ENCODE measurements at places on chromosomes 11 and 22.

DNA sequence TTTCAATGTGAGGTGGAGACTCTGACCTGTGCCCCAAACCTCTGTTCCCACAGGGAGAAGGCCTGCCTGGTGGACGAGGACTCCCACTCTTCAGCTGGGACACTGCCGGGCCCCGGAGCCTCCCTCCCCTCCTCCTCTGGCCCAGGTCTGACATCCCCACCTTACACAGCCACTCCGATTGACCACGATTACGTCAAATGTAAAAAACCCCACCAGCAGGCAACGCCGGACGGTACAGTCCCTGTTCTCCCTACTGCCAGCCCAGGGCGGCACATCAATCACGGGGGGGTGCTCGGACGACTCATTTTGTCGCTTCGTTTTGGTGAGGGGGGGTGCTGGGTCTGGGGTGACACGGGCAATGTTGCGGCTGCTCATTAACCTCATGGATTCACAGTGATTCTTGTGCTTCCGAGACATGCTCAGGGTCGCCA is 83.3 kb upstream of the SUSD2 start:
- DNase-seq = no peak

DNA sequence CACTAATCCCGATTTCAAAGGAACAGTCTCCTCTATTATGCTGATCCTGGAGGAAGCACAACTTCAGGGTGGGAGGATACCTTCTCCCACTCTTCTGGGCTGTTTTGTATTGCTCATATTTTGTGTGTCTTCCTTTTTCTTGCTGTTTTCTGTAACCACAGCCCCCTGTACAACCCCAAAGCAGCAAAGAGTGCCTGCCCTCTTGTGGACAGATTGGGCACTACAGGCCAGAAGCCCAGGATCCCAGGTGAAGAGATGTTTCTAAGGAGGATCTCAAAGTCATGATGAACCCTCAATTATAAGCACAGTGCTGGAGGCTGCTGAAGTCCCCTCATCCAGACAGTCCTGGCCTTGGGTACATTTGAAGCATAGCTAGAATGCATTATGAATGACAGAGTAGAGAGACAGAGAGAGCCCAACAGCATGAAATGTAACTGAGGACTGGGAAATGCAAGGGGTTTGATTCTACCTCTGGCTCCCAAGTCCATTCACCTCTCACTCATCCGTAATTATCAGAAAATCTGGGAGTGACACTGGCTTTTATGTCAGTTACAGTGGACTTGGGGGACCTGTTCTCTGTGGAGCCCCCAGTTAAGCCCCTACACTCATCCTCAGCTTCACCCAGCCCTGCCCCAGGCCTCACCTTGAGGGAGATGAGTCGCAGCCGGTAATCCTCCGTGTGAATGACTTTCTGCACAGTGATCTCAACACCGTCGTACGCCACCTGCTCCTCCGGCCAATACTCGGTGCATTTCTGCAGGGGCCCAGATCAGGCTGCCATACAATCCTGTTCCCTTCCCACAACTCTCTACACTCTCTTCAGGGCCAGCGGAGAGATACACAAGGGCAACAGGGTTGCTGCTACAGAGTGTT is 6.2 kb upstream of the IGSF22 start:
- peak; percentile 37 for DNase-seq

DNA sequence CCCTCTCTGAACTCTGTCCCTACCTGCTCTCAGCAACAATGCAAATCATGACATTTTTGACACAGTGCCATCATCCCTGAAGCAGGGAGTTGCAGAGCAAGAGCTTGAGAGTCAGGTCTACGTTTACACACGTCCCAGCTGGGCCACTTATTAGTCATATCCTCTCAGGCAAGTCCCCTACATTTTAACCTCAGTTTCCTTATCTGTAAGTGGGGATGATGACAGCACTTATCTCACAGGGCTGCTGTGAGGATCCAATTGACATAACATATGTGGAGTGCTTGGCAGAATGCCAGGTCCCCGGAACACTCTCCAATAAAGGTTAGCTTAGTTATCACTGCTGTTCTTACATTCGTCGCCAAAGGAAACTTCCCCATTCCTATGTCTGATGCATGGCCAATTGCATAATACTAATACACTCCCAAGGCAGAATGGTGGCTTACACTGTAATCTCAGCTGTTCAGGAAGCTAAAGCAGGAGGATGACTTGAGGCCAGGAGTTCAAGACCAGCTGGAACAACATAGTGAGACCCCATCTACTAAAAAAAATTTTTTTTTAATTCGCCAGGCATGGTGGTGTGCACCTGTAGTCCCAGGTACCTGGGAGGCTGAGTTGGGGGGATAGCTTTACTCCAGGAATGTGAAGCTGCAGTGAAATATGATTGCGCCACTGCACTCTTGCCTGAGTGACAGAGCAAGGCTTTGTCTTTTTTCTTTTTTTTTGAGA is 16.6 kb downstream of the ASCC2 start:
- peak; percentile 83 for DNase-seq

GRCh38 chr22:29054251-29054767 is 7.3 kb downstream of the C22orf31 start:
- DNase-seq = no peak

DNA sequence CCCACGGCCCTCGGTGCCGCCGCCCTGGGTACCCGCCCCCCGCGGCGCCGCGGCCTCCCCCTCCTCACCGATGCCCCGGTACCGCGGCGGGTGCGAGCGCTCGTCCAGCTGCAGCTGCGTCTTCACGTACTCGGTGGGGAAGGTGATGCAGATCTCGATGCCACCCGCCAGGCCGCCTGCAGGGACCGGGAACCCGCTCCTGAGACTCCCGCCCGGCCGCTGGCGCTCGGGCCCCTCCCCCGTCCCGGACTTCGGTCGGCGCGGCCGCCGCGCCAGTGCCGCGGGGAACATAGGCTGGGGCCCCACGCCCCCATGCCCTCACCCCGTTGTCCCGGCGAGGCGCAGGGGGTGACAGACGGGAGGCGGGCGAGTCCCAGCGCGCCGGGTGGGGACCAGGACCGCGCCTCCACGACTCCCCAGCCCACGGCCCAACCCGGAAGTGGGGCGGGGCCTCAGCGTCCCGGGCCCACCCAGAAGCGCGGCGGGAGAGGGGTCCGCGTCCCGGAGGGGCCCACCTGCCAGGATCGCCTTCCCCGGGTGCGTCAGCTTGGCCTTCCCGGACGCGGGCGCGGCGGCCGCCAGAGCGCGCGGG is 375 bp downstream of the SLC25A1 start:
- DNase-seq = peak; percentile 40

GRCh38 chr11:66970807-66971442 is 4.2 kb upstream of the C11orf86 start:
- DNase-seq = peak; percentile 100

- DNase-seq = no peak
Measured at GRCh38 chr11:88420165-88420791, 82.7 kb upstream of the CTSC start.

DNA sequence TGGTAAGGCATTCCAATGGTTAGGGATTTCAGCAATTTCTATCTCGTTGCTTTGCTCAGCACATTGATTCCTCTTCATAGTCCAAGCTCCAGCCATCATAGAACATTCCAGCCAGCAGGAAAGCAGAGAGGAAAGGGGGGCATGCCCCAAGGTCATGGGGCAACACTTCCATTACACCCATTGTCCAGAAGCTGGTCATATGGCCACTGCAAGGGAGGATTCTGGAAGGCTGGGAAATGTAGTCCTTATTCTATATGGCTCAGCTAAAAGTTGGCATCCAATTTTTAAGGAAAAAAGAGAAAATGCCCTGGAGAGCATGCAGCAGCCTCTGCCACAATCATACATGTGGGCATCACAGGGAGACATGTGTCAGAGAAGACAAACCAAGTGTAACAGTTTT is 47.1 kb upstream of the RCN1 start:
- DNase-seq = no peak

DNA sequence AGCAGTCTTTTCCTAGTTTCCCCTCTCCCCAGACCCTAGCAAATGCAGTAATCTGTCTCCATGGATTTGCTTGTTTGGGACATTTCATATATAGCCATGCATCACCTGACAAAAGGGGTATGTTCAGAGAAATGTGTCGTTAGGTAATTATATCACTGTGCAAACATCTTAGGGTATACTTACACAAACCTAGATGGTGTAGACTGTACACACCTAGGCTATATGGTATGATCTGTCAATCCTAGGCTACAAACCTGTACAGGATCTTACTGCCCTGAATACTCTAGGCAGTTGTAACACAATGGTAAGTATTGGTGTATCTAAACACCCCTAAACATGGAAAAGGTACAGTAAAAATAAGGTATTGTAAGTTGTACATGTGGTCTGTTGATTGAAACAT is 23.8 kb downstream of the QSER1 start:
- DNase-seq = no peak

GRCh38 chr22:19658057-19658966 is 56.0 kb upstream of the SEPTIN5 start:
- no peak for DNase-seq

GRCh38 chr22:21694795-21695429 is 29.1 kb downstream of the PPIL2 start:
- DNase-seq = no peak

DNA sequence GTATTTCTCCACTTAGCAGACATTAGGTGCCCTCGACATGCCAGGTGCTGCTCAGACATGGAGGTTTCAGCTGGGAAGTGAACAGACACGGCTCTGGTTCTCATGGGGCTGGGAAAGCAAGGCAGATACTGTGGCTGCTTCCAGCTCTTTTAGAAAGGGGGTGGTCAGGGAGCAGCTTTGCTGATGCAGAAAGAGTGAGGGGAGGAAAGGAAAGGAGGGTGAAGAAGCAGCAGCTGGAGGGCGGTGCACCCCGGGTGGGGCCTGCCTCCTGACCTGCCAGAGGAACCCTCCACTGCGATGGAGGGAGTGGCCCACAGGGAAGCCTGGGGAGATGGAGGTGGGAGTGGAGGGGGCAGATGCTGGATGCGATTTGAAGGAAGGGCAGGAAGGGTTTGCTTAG is 76.8 kb downstream of the MORC2 start:
- DNase-seq = no peak

DNA sequence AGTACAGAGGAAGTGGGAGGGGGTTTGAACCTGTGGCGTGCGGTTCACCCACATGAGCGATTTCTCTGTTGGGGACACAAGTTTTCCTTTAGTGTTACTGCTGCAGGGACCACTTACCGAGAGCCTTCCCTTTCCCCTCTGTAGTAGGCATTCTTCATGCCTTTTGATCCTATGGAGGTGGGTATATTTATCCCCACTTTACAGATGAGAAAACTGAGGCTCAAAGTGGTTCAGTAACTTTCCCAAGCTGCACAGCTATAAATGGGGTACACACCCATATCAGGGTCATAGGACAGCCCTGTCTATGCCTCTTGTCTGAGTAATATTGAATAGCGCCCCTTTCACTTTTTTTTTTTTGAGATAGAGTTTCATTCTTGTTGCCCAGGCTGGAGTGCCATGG is 3.3 kb upstream of the PHF21B start:
- DNase-seq = no peak

GRCh38 chr11:74923125-74923524 is 25.8 kb downstream of the XRRA1 start:
- no peak for DNase-seq

GRCh38 chr11:119371778-119372182 is 9.7 kb downstream of the USP2 start:
- DNase-seq = peak; percentile 49

DNA sequence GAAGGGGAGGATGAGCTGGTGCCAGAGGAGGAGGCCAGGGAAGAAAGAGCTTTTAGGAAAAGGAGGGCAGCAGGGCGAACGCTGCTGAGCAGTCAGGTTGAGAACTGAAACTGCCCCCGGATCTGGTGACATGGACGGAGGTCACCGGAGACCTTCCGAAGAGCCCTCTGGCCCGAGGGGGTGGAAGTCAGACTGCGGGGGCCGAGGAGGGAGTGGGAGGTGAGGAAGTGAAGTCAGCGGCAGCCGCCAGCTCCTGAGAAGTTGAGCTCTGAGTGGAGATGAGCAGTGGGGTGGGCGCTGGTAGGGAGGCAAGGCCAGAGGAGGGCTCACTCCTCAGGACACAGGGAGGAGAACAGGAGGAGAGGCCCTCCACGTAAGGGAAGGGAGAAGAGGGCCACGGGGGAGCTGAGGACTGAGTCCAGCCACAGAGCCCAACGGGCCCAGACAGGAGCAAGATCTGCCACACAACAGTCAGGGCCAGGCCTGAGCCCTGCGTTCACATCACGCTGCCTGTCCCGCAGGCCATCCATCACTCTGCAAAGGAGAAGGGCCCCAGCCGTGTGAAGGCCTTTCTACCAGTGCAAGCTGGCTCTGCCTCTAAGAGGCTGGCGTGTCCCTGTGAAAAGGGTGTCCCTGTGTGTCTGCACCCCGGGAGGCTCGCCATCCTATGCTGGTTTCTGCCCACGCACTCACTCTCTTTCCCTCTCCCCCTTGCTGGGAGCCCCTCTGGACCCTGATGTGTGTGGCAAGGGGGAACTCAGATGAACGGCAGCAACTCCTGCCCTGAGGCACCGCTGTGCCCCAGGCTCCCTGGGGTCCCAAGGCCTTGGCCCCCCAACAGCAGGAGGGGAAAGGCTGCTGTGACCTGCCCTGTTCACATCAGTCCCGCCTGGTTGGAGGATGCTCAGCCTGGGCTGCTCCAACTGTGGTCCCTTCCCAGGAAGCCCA is 19.0 kb upstream of the LRRC32 start:
- no peak for DNase-seq

GRCh38 chr11:70079691-70080090 is 1.6 kb downstream of the ANO1 start:
- no peak for DNase-seq

GRCh38 chr11:116774661-116775060 is 1.9 kb upstream of the BUD13 start:
- DNase-seq = no peak

DNA sequence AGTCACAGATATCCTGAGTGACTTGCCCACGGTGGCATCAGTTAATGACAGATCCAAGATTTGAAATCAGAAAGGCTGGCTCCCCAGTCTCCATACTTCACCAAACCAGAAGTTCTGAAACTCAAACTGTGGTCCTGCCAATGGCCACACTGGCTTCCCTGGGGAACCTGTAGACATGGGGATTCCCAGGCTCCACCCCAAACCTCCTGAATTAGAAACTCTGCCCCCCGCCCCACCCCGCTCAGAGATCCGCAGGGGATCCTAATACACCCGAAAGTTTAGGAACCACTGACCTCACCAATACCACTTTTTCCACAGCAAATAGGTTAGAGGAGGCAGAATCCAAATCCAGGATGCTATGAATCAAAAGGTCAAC is 15.3 kb downstream of the RTN4RL2 start:
- no peak for DNase-seq

DNA sequence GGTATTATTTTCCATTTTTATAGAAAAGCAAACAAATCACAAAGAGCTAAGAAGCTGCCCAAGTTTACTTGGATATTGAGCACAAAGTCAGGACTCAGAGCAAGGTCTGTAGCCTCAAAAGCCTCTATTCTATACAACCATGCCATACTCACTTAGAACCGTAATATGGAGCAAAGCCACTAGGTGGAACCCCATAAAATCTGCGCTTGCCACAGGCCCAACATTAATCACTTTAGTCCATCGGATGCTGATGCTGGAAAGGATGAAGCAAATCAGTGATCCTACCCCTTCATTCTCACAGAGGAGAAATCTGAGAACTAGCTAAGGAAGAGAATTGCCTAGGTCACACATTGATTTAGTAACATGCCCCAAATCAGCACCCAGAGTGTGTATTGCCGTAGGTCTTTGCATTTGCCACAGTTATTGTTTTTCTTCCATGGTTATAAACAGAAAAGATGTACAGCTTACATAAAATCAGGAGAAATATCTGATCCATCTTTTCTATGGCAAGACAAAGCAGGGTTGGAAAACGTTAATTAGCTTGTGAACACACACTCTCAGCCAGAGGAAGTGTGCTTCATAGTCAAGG is 56.7 kb upstream of the RAB38 start:
- DNase-seq = peak; percentile 45

Measured in M059J (cell line).